ENCODE measurements at places on chromosomes 3 and 15. TPM values are rescaled to one million over a fixed set of nuclear protein-coding genes. Genes with fewer than 3 reads are reported as not detected.

The AADACL2 gene
- total RNA-seq: not detected

The FES gene
- 168 TPM for total RNA-seq

The CRYGS gene
- 5.5 TPM for total RNA-seq

The RTP3 gene
- total RNA-seq: not detected

The CACNA1D gene
- total RNA-seq: 0.41 TPM

The SLC28A1 gene
- not detected for total RNA-seq

The SLC12A8 gene
- 0.15 TPM for total RNA-seq

The GOLGA6D gene
- total RNA-seq: not detected

The GOLGA6L7 gene
- not detected for total RNA-seq

The FOXB1 gene
- 1.6 TPM for total RNA-seq

The CYP8B1 gene
- total RNA-seq: not detected

The CGNL1 gene
- total RNA-seq: not detected

The TFG gene
- total RNA-seq: 71.6 TPM

The TGM4 gene
- total RNA-seq: not detected

The THBS1 gene
- total RNA-seq: 2.1 TPM

The SH2D7 gene
- 0.07 TPM for total RNA-seq

The SLC51A gene
- total RNA-seq: not detected

The LRRIQ4 gene
- not detected for total RNA-seq

The EOMES gene
- 18.6 TPM for total RNA-seq

The C15orf61 gene
- total RNA-seq: 4.6 TPM

The ARMC8 gene
- total RNA-seq: 45.5 TPM

The LTK gene
- total RNA-seq: 0.49 TPM
